ENCODE measurements at places on chromosomes 7 and 10.

DNA sequence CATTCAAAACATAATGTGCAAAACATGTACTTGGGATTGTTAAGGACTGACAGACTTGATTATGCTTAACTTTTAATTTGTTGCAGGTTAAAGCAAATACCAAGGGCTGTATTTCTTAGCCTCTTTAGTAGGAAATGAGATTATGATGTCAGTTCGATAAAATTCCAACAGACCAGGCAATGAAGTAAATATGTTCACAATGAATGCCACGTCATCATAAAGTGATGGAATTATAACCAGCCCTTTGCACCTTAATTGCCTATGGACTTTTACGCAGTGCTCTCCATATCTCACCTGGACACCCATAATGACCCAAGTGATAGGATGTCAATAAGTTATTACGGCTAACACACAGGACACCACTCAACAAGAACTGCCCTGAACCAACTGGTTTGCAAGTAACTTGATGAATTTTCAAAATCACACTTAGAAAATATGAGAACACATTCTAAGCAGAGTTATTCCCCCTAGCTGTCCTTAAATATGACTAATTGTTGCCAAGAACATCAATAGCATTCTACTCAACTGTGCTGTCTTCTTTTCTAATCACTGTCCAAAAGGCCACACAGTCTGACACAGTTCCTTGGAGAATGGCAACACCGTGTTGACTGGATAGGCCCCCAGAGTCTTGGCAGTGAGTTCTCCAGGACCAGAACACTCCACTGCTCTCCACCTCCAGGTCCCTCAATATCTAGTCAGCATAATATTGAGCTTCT is 115.0 kb downstream of the CHCHD3 start:
- no peak for DNase-seq

GRCh38 chr7:107194052-107194451 is 25.2 kb downstream of the HBP1 start:
- no peak for DNase-seq

GRCh38 chr10:22621726-22622125 is 92.7 kb downstream of the PIP4K2A start:
- no peak for DNase-seq

DNA sequence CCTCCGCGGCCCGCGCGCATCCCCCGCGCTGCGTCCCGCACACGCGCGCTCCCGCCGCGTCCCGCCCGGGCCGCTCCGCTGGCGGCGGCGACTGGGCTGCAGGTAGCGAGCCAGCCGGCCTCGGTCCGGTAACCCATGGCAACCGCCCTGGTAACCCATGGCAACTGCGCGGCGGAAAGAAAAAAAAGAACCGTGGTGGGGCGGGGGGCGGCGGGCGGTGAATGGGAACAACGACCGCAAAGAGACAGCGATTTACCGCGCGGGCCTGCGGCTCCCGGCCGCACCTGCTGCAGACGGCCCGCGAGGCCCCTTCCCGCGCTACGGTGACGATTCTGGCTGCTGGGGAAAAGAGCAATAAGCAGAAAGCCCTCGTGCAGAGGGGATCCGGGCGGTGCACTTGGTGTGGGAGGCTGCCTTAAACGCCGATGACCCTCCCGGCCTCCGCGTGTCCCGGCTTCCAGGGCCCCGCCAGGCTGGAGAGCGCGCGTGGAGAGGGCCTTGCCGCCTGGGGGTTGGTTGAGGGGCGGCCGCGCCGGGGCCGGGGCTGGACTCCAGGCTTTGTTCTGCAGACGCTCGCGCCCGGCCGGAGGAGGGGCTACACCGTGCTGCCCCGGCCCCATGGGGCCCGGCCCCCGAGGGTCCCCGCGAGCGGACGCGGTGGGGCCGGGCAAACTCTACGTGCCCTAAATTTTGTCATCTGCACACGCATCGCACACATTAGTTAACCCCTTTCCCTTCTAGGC is 84.7 kb downstream of the SNX10 start:
- DNase-seq: peak; percentile 37

GRCh38 chr10:33027088-33027487 is 69.1 kb upstream of the ITGB1 start:
- no peak for DNase-seq

GRCh38 chr7:18770822-18771221 is 275.3 kb downstream of the HDAC9 start:
- no peak for DNase-seq

GRCh38 chr10:79058899-79059841 is 9.6 kb upstream of the ZMIZ1 start:
- no peak for DNase-seq

GRCh38 chr7:55509322-55509721 is 63.0 kb downstream of the VOPP1 start:
- DNase-seq: no peak

DNA sequence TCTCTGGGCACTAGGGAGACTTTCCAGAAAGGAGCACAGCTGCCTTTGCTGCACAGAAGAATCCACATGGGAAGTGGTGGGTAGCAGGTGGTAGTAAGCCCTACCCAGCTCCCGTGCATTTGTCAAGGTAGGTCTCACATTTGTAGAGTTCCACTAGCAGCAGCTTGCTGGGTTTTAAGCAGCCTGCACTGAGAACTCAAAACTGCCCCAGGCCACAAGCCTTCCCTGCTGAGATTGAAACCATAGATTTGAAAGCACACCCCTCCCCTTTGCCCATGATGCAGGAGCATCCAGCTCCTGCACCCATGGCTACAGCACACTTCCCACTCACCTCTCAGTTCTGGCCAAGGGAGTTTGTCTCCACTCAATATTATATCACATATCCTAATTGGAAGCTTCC is 604.5 kb upstream of the STEAP1 start:
- no peak for DNase-seq

DNA sequence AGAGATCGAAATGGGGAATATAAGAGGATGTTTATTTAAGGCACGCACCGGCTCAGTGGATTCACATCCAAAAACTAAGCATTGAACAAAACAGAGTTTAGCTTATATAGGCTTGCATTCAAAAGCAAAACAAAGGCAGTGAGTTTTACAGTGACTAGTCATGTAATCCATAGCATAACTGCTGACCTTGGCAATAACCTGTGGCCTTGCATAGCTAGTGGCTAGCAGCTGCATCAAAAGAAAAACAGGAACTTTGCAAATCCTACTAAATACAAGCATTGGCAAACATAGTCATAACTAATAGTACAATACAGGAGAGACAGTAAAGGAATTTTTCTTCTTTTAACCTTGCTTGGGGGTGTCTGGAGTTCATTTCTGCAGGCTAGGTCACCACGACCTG is 9.7 kb upstream of the ZNF485 start:
- DNase-seq: no peak

DNA sequence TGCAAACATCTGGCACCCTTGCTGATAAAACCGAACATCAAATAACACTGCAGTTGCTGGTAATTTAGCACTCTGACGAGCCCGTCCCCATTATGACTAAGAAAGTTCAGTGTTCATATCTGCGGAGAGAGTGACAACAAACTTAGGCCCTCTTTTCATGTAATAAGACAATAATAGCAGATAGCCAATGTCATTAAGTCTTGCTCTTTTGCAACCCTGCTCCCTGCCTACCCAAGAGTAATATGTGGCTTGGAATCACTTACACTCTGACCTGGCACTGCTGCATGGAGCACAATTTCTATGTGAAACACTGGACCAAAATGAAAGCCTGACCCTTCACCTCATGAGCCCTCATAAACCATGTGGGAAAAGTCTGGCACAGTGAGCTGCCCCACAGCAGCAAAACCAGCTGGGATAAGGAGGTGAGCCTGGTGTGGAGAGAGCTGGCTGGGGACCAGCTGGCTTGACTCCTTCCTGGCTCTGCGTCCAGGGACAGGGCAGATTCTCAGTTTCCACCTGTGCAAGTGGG is 86.5 kb downstream of the HIPK2 start:
- no peak for DNase-seq

DNA sequence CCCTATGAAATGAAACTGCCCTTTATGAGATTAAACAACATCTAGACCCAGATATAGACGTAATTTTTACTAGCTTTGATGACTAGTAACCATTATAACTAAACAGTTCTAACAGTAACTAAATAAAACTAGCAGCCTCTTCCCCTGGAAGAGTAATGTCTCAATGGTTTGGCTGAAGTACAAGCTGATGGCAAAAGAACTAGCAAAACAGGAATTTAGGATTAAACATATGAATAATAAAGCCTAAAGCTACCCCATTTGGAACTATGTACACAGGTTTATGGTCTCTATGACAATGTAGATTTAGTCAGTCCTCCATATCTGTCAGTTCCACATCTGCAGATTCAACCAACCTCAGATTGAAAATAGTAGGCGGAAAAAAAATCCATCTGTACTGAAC is 6.4 kb downstream of the DPY19L1 start:
- DNase-seq: no peak

- no peak for DNase-seq
These were observed 77.8 kb upstream of the IKZF1 start for GRCh38 chr7:50226669-50227068.

- no peak for DNase-seq
These were observed 37.5 kb upstream of the ANK3 start for GRCh38 chr10:60427148-60427547.

DNA sequence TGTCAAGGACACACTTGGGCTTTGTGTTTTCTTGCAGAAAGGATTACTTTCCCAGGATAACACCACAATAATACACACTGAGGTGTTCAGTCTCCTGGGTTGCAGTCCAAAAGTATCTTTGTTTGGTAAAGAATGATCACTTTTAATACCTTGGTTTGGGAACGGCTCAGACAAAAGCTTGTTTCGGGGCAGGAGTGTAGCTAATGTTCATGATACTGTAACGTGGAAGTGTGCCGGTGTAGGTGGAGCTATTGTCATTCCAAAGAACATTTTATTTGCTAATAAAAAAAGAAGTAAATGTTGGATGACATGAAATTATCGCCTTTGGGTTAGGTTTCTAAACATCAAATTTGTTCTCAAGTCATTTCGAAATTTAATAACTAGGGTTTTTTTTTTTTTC is 1.2 kb downstream of the EIF4H start:
- DNase-seq: no peak

DNA sequence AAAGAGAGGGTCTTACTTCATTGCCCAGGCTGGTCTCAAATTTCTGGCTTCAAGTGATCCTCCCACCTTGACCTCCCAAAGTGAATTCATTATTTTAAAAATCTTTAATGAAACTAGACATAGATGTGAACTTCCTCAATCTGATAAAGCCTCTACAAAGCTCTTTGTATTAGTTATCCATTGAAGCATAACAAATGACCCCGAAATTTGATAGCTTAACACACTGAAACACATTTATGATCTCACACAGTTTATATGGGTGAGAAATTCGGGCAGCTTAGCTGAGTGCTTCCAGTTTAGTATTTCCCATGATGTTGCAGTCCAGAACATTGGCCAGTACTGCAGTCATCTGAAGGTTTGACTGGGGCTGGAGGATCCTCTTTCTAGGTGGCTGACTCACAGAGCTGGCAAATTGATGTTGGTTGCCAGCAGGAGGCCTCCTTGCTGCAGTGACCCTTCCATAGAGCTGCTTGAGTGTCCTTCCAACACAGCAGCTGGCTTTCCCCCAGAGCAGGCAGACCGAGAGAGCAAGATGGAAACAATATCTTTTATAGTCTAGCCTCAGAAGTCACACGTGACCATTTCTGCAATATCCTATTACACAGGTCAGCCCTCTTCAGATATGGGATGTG is 16.6 kb upstream of the WNT8B start:
- DNase-seq: no peak

- DNase-seq: no peak
These were observed 4.0 kb upstream of the TAS2R40 start for GRCh38 chr7:143217806-143218205.

DNA sequence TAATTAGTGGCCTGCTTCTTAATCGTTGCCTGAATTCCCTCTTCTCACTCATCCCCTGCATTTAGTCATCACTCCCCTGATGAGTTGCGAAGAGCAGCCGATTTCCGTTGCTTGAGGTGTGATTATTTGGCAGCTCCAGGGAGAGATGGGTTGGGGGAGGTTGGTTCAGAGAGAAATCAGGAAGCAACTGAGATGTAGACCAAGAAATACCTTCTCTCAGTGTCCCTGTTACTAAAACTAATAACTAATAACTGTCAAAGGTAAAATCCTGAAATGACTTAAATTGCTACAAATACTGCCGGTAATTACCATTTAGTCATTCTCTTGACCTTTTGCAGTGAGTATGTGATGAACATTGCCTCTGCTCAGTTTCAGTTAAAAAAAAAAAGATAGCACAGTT is 76.9 kb downstream of the ELMO1 start:
- DNase-seq: no peak

GRCh38 chr7:114988755-114989375 is 67.0 kb downstream of the MDFIC start:
- no peak for DNase-seq
